Hypothalamus (tissue), 51 donors: ENCODE measurements at places on chromosomes 6 and 20.

DNA sequence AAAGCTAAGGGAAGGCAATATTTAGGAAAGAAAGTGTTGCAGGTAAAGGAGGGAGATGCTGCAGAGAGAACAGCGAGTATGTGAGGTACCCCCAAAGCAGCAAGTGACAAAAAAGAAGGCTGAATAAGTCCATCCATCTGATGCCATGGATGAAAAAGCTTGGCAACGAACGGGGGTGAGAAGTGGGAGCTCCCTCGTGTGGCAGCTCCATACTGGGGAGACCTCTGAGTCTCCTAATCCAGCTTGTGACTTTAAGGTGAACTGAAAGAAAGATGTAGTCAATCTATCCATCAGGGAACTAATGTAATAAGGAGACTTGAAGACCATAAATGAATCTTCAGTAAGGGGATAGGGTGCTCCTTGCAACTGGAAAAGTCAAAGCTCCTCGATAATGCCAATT lies 156.6 kb downstream of the OTOR start:
- no peak for DNase-seq

GRCh38 chr6:145289573-145289972 lies 445.7 kb downstream of the EPM2A start:
- no peak for DNase-seq

GRCh38 chr6:129273161-129273560 lies 390.2 kb downstream of the LAMA2 start:
- DNase-seq, result no peak

GRCh38 chr6:114164207-114164606 lies 178.6 kb downstream of the HS3ST5 start:
- no peak for DNase-seq

DNA sequence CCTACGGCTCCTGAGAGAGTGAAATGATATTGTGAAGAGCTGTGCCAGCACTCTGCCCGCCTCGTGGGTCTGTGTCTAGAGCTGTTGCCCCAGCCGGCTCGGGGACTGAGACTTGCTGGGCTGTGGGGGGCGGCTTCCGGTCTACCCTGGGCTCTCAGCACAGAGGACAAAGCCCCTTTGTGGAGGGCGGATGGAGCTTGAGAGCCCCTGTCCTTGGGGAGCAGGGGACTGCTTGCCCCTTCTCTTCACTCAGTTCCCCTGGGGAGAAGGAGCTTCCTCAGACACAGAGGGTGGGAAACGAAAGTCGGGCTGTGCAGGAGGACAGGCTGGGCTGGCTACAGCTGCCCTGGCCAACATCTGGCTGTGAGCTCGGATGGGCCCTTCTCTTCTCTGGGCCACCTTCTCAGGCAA lies 11.0 kb downstream of the SRC start:
- no peak for DNase-seq

DNA sequence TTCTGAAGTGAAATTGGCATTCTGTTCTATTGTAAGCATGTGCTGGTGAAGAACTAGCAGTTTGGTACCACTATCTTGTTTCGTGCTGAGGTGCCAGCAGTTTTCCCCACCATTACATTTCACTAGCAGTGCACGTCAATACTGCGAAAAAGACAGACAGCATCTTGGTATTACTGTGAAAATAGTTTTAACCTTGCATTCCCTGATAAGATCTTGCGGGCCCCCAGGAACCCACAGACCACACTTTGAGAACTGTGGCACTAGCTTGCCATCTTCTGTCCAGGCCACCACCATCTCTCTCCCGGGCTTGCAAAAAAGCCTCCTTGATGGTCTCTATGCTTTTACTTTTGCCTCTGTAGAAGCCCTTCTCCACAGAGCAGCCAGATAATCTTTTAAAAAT lies 185.7 kb downstream of the BACH2 start:
- no peak for DNase-seq
